ENCODE measurements at places on chromosomes 7 and 10. TPM values are rescaled to one million over a fixed set of nuclear protein-coding genes. Genes with fewer than 3 reads are reported as not detected.

ZNF12 gene
- 15.5 TPM for total RNA-seq

WIPF3 gene
- 6.2 TPM for total RNA-seq

COL17A1 gene
- 0.32 TPM for total RNA-seq

EBF3 gene
- 7.1 TPM for total RNA-seq

DNA sequence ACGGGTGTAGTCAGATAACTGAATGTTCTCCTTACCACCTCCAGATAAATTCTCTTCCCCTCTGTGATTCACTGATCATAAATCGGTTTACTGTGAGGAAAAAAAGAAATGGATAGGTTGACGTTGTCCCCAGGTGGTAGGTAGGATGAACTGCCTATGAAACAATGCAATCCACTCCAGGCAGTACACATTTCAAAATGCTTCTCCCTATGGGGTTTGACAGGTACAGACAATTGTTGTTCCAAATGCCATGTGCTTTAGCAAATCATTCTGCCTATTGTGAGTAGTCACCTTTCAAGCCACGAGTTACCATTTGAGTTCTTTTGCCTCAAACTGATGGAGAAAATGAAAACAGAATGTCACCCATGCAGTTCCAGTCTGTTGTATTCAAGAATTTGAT lies 21.8 kb downstream of the VIM start:
- DNase-seq: no peak
